ENCODE measurements at places on chromosomes 3 and 15.

- no peak overlapping the region for H3K27ac ChIP-seq
- no peak for DNase-seq
- no peaks in the 10 kb centered on the region for H3K36me3 ChIP-seq
Measured at GRCh38 chr15:28037969-28038590, 61.0 kb downstream of the OCA2 start.

DNA sequence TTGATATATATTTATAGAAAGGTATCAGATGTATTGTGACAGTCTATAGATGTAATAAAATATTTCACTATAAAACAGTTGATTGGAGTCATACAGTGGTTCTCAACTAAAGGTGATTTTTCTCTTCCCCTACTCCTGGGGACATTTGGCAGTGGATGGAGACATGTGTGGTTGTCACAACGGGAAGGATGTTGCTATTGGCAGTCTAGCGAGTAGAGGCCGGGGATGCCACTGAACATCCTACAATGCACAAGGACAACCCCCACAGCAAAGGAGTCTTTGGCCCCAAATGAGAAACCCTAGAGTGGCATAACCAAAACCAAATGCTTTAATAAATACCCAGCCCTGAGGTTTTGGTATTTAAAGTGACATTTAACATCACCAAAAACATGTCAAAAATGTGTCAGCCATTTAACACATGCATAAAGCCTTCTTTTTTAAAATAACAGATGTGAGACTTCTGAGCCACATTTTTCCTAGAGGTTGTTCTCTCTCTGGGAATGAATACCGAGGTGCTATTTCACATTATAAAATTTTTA lies 367.5 kb downstream of the PTPRG start:
- peaks cover 4% of the 10 kb centered on the region for H3K36me3 ChIP-seq
- H3K4me1 ChIP-seq: no peaks in the 10 kb centered on the region
- H3K4me3 ChIP-seq: no peak overlapping the region

- DNase-seq: no peak
- no peak overlapping the region for H3K4me3 ChIP-seq
- H3K27me3 ChIP-seq: no peaks in the 10 kb centered on the region
- no peaks in the 10 kb centered on the region for H3K4me1 ChIP-seq
Measured at GRCh38 chr3:78221300-78221699, 1181.4 kb downstream of the ROBO2 start.

DNA sequence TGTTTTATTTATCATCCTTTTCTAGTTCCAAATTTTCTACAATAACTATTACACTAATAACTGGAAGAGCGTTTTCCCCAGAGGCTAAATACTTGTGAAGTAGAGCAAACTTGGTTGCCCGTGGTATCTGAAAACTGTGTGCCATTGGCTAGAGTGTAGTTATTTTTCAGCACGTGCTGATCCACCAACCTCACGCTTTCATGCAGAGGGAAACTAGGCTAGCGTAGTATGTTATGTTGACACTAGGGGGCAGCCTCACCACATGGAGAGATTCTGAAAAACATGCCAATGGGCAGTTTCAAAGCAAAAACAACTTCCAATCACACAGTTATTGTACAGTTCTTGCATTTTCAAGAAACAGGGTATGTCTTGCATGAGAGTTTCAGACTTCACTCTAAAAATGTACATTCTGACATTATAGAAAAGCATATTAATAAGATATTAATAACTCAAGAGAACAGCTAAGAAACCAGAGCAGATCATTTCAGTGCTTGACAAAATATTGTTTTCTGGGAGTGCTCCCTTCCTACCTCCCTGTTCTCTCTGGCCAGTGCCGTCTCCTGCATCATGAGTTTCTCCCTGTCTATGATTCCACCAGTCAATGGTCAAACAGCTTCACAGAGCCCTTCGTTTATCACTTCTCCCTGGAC lies 39.7 kb downstream of the SPATA12 start:
- DNase-seq: peak; percentile 53
- H3K4me1 ChIP-seq: no peaks in the 10 kb centered on the region
- H3K36me3 ChIP-seq: no peaks in the 10 kb centered on the region
- no peak overlapping the region for H3K27ac ChIP-seq

- H3K4me3 ChIP-seq: no peak overlapping the region
- H3K27ac ChIP-seq: no peak overlapping the region
- no peaks in the 10 kb centered on the region for H3K36me3 ChIP-seq
- H3K27me3 ChIP-seq: peaks cover 32% of the 10 kb centered on the region
- H3K4me1 ChIP-seq: no peaks in the 10 kb centered on the region
Measured at GRCh38 chr15:44045217-44045616, 149.9 kb downstream of the FRMD5 start.
